Breast epithelium (tissue), 4 donors: ENCODE measurements at places on chromosomes 7 and 10. TPM values are rescaled to one million over a fixed set of nuclear protein-coding genes. Genes with fewer than 3 reads are reported as not detected.

DNA sequence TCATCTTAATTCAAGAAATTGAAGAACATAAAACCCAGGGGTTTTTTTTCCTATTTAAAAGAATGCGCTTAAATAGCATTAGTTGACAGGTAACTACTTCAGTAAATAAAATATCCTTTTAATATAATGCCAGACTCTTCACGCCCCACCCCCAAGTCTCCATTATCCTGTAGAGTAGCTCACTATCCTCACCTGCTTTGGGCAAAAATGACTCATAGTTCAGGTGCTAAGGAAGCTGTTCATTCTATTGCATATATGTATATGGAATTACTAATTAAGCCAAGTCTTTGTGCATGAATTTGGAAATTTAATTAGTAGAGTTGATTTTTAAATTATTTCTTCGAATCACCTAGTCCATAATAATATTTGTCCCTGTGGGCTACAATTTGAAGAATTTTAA lies 656.8 kb upstream of the ANKRD30A start:
- DNase-seq = no peak

- DNase-seq = no peak
Measured at GRCh38 chr10:29392376-29393021, 103.6 kb downstream of the LYZL1 start.

DNA sequence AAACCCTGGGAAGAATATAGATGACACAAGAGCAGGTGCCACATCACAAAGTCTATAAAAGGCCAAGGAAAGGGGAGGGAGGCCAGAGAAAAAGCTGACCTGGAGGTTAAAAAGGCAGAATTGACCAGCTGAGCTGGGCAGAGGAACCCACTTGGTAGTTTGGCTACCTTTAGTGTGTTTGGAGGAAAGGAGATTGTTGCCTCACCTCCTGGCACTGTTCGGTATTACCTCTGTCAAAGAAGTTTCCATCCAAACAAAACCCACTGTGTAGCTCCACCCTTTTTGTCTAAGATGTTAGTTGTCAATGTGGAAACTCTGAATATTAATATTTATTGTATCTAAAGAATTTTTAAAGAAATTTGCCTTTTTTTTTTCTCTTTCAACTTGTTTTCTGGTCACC lies 23.4 kb downstream of the ENTPD7 start:
- DNase-seq = no peak

- DNase-seq = no peak
Measured at GRCh38 chr7:90216080-90216674, 4.6 kb downstream of the STEAP2 start.

The ABLIM1 gene
- total RNA-seq = 131 TPM

GRCh38 chr7:140212100-140212881 lies 35.5 kb upstream of the KDM7A start:
- DNase-seq = no peak

The PAPOLB gene
- total RNA-seq = 0.15 TPM

DNA sequence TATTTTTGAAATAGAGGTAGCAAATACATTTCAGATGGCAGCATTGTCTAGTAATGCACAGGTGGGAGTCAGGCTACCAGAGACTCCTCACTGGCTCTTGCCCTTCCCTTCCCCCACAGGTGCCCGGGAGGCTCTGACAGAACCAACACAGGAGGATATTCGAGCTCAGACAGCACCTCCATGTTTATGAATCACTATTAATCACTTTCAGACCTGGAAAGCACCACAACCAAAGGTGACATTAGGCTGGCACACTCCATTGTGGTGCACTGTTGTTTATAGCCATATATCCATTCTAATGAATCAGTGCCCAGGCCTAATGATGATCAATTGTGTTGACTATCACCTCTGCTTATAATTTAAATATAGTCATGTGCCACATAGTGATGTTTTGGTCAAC lies 107.8 kb upstream of the NAMPT start:
- no peak for DNase-seq

The DRGX gene
- not detected for total RNA-seq

DNA sequence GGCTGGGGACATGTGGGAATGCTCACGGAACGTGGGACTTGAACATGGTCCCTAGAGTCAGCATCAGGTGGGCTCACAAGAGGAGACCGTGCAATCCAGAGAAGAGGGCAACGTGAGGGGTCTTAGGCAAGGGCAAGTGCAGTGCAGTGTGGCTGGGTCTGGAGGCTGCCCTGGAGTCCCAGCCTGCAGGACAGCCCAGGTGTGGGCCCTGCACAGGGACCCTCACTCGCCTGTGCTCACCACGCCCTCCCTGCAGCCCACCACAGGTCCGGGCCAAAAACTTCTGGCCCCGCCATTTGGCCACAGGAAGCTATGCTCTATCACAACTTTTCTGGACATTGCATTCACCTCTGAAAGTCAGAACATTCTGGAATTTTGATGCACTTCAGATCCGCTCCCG lies 133.5 kb downstream of the PAXIP1 start:
- no peak for DNase-seq

DNA sequence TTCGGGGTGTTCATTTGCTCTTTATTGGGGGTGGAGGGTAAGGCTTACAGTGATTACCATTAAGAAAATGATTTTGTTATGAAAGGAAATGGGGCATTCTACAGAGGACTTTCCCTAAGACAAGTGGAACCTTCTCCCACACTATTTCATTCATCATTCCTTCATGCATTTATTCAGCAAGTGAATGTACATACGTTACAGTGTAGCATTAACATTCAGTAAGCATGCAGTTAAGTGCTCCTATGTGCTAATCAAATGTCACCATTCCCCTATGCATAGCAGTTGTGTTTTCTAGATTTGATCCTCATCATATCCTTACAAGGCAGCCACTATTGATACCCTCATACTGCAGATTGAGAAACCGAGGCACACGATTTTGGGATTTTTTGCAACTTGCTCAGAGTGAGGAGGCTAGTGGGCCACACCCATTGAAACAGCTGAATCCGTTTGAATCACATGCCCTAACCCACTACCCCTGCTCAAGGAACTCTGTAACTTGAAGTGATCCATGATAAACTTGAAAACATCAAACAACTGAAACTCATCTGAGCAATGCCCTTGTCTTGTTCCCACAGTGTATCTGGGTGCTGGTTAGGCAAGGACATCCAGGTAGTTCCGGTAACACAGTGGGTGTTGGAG lies 16.7 kb downstream of the INSYN2A start:
- DNase-seq = no peak

- DNase-seq = peak; percentile 45
Measured at GRCh38 chr10:15106352-15107013, 9.3 kb downstream of the RPP38 start.

GRCh38 chr7:27167916-27168264 lies 2.6 kb upstream of the HOXA9 start:
- no peak for DNase-seq

DNA sequence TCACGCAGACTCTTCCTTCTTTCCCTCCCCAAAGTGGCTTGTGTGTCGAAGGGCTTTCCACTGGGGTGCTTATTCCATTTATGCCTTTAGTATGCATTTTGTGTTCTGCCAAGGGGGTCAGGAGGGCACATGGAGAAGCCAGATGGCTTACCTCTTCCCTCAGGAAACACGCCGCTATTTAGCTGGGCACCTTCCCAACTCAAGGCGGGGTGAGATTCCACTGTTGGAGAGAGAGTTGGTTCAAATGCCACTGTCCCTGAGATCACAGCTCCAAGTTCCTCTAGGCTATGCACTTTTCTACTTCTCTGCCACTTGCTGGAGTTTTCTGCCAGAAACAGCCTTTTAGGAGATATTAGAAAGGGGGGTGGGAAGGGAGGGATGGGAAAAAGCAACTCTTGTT lies 1091.8 kb downstream of the LRMDA start:
- no peak for DNase-seq

The CC2D2B gene
- 2.0 TPM for total RNA-seq

- DNase-seq = no peak
Measured at GRCh38 chr7:87225696-87226095, 6.2 kb upstream of the TMEM243 start.

DNA sequence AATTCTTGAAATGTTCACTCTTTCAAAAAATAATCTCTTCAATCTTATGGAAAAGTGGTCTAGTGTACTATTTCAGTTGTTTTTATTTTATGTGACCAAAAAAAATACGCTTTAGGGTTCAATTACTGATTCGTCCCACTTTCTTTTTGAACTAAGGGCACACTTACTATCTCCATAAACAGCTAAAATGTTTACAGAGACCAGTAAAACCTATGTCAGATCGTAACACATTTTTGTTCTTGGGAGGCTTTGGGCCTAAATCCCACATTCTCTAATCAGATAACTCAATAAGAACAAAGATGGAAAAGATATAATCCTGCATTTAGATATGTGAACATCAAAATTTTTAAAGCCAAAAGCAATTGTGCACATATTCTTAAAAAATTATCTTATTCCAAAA lies 29.8 kb upstream of the EPC1 start:
- DNase-seq = no peak

DNA sequence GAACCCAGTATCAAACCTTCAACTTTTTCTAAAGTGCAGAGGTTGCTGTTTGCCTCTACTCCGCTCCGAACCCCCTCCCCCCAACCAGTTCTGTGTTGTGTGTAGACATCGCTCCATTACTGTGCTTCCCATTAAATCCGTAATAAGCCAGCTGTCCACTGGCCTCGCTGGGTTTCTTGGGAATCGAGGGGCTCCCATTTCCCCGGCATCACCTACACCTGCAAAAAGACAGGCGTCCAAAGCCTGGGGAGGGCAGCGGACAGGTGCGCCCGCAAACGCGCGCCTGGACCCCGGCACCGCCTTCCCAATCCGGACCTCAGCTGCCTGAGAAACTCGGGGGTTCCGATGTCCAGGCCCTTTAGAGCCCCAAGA lies 631 bp downstream of the RTKN2 start:
- DNase-seq = no peak

The ABCB4 gene
- 2.8 TPM for total RNA-seq

DNA sequence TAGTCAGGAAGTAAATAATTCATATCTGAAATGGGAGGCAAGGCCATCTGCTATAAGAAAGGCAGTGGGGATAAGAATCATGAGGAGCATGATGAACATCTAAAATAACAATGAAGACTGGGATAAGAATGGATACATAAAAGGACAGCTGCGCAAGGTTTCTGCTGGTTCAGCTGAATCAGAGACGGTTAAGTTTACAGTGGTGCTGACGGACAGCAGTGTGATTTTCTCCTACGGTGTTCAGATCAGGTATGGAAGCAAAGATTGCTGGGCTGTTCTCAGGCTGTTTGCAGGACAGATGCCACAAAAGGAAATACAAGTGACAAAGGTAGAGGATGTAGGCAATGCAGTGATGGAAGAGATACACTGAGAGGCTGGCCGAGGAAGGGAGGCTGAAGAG lies 8.4 kb downstream of the CYCS start:
- DNase-seq = no peak

DNA sequence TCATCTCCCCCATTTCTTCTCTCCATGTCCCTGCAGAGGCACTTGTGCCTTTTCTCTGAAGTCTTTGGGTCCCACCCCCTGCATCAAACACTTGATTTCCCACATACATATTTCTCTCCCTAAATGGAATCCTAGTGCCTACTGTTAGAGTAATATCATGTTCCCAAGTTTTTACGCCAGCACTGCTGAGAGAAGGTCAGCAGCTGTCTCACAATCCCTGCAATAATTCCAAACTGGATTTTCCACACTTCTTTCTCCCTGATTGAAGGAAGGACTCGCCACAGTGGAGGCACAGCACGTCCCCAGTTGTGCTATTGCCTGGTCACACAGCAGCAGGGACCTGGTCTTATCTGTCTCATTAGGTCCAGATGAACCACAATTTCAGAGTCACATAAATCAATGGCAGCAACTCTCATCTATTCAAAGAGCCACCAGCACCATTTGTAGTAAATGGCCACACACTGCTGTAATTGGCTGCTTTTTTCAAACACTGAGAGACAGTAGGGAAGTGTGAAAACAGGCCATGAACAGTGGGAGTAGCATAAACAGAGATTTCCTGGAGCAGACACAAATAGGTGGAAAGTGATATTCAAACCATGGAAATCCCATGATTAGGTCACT lies 605.5 kb downstream of the XPNPEP1 start:
- no peak for DNase-seq

- no peak for DNase-seq
Measured at GRCh38 chr7:120691915-120692314, 166.0 kb downstream of the TSPAN12 start.
